Esophagus squamous epithelium (tissue), 5 donors: ENCODE measurements at places on chromosomes 4 and X.

GRCh38 chrX:151871244-151871643 lies 41.4 kb upstream of the MAGEA4 start:
- DNase-seq = no peak

GRCh38 chr4:40333921-40334352 lies 1.2 kb upstream of the CHRNA9 start:
- DNase-seq = no peak

DNA sequence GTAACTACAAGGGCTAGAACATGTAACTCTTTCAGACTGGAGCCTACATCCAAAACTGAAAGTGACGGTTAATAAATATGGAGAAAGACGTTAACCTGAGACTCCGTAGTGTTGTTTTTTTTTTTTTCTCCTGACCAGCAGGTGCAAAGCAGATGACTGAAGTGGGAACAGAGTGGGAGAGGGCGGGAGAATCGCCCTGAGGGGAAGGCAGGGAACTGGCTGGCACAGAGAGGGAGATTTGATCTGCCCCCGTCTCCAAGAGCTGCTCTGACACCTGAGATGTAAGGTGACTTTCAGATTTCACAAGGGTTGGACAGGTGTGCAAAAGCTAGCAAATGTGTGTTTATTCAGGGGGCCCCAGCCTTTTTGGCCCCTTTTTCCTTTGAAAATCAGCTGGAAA lies 180.2 kb downstream of the PALLD start:
- DNase-seq = no peak

GRCh38 chrX:25733148-25733547 lies 405.0 kb upstream of the MAGEB18 start:
- DNase-seq = no peak

DNA sequence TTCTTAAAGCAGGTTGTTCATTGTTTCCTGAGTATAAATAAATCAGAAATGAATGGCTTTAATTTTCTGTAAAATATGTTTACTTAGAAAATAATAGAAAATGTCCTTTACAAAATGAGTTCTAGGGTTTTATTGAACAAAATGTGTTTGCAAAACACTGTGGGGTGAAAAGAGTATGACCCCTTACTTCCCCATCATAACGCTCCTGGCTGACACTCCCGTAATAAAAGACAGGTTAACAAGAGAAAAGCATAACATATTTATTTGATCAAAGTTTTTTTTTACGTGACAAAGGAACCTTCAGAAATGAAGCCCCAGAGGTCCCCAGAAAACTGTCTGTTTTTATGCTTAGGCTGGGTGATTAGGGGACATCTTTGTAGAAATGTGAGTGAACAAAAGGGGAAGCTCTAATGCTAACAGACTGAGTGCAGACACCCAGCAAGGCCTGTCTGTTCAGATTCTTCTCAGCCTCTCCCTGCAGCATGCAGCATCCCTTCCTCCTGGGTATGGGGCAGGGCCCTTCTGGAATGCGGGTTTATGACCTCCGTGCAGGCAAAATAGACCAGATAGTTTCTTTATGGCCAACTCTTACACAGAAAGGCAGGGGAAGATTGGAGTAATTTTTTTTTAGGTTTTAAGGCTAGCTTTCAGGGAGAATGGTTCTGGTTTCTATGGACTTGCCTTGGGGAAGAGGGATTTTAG lies 26.1 kb downstream of the ZFP42 start:
- DNase-seq = no peak

- DNase-seq = no peak
Observed at GRCh38 chrX:16444353-16444752, 205.6 kb upstream of the S100G start.

- no peak for DNase-seq
Observed at GRCh38 chr4:119835613-119835910, 207.0 kb upstream of the PDE5A start.

- no peak for DNase-seq
Observed at GRCh38 chrX:130552444-130553073, 150.8 kb downstream of the RBMX2 start.

- no peak for DNase-seq
Observed at GRCh38 chrX:143121477-143121876, 95.7 kb downstream of the SPANXN4 start.

DNA sequence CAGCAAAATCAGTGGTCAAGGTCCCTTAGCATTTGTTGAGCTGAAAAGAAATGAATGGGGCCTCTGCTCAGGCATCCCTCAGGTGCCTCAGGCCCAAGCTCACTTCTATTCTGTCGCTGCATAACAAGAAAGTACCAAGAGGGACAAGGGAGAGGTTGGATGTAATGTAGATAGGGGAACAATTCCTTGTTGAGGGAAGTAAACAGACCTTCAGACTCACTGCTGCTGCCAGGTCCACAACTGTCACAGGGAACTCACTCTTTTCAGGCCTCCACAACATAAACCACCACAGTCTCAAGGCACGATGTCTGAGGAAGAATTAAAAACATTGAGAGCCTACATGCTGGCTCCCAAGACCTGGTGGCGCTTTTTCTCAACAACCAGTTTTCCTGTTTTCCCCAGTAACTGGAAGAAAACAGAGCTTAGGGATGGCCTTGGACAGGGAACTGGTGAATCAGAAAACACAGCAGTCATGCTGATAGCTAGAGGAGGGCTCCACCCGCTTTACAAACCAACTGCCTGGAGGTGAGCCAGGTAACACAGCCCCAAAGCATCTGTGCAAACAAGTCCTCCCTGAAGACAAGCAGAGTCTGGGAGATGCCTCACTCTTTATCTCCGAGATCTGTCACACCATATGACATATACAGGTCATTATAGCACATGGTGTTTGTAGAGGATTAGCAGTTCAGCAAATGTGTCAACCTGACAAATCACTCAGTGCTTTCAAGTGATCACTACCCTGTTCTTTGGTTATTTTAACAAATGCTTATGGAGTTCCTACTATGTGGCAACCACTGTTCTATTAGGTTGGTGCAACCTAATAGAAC lies 14.3 kb upstream of the AWAT1 start:
- DNase-seq = no peak

- no peak for DNase-seq
Observed at GRCh38 chr4:83831588-83831987, 295.7 kb downstream of the GPAT3 start.

GRCh38 chr4:142404191-142404611 lies 441.9 kb downstream of the INPP4B start:
- no peak for DNase-seq

- no peak for DNase-seq
Observed at GRCh38 chrX:87895421-87895820, 377.8 kb downstream of the KLHL4 start.

DNA sequence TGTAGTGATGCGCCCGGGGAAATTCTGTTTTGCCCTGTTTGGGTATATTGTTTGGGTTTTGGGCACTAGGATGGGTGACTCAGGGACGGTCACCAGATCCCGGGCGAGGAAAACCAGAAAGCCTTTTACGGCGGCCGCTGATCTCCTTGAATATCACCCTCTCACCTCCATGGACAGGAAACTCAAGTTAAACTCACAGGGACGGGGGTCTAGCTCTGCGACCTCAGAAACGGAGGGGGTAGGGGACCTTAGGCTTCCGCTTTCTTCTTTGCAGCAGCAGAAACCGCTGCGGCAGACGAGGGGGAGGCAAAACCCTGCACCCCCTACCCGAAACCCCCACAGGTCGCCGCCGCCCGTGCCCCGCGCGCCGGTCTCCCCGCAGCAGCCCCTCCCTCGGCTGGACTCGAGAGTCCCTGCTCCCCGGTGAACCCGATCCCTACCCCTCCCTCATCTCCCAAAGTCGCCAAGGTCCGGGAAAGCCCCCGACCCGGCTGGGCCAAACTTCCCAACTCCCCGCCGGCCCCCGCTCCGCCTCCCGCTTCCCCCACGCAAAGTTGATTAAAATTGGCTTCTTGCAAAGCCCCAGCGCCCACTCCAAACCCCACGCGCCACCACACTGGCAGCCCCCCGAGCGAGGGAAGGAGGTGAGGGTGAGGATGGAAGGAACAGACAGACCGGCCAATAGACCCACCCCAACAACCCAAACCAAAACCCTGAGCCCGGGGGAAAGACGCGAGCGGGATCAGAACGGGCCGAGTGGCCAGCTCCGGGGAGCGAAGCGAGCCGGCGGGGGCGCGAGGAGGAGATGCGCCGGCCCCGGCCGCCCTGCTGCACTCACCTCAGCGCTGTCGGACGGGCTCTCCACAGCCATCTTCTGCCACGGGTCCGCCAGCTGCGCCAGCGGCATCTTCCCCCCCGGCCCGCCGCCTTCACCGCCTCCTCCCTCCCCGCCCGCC lies 705 bp downstream of the RPS6KA3 start:
- DNase-seq = peak; percentile 1

- DNase-seq = no peak
Observed at GRCh38 chrX:19569930-19570329, 54.6 kb upstream of the MAP3K15 start.

DNA sequence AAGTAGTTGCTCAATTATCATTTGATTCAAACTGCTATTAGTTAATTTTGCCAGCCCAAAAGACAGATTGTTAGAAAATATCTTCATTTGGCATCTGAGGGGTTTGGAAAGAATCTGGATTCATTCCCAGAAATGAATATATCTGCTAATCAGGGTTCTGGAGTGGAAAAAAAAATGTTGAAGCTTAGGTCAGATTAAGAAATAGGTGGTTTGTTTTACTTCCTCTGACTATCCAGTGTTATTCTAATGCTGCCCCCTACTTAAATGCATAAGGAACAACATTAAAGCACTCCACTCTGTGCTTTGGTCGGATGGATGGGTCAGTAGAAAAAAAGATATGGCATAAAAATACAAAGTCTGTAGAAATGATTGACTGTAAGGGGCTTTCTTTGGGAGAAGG lies 89.0 kb downstream of the LUZP4 start:
- no peak for DNase-seq

DNA sequence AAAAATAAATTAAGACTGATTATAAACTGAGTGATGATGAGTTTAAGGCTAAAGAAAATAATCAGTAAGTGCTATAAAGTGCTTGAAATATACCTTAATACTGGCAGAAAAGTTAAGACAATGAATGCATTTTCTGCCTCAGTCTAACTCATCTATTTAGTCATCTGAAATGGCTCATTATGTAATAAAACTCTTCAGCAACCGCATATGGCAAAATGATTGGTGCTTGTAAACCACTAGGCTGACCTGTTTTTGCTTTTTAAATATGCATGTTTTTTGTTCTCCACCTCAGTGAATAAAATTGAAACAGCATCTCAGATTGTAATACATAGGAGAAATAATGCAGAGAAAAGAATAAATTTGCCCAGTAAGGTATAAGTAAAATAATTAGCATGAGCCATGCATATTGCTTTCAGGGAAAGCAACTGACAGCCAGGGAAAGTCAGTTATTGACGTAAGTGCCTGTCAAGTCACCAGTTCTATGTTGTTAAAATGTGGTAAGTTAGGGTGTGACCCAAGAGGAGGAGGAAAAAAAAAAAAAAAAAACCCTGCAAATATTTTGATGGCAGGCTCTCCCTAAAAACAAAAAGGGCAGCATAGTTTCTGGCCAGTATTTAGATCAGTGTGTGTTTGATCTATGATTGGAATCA lies 167.5 kb downstream of the PALLD start:
- no peak for DNase-seq

DNA sequence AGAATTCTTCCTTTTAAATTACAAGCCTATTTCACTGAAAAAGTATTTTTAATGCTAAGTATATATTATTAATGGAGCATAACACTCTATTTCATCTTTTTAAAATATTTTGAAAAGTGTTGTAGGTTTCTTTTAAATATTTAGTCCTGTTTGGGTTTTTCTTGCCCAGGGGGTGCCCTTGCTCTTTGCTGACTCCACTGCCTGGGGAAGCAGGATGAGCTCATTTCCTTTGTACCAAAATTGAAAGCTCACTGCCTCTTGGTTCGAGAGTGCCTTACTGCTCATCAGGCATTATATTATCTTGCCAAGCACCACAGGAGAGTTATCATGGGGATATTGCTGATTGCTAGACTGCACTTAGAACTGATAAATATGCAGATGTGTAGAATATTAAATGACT lies 819.2 kb downstream of the PCDH18 start:
- no peak for DNase-seq

DNA sequence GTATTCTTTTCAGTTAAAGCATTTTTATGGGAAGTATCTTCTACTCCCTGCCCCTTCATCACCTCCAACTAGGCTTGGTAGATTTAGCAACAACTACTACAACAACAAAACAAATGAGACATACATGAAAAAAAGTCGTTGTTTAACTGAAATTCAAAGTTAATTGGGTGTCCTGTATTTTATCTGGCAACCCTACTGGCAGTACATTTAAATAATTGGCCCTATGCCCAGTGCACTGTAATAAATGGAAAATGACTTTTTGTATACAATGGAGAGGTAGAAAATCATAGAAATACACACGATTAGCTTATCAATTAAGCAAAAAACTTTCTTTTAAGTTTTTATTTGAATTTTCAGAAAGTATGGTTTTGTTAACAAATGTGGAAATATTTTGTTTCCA lies 21.4 kb upstream of the CLGN start:
- DNase-seq = no peak

DNA sequence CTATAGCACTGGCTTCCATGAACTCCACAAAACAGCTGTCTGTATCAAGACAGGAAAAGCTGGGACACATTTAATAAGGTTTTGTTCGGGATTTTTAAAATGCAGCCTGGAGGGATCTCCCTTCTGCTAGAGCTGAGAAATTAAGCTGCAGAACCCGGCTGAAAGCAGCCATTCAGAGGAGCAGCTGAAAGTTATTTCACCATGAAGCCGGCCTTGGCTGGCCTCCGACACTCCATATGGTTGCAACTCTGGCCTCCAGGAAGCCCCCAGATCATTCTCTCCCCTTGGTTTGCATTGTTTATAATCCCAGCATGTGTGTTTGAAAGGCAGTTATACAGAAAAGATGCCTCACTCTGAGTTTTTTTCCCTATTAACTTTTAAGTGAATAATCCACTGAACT lies 239.4 kb downstream of the SPATA18 start:
- no peak for DNase-seq

GRCh38 chrX:42127563-42127962 lies 204.2 kb upstream of the CASK start:
- DNase-seq = no peak
